T-helper 17 cell (primary cell): ENCODE measurements at places on chromosomes 16 and 17.

- DNase-seq: no peak
Observed at GRCh38 chr17:56457501-56457900, 136.0 kb upstream of the NOG start.

DNA sequence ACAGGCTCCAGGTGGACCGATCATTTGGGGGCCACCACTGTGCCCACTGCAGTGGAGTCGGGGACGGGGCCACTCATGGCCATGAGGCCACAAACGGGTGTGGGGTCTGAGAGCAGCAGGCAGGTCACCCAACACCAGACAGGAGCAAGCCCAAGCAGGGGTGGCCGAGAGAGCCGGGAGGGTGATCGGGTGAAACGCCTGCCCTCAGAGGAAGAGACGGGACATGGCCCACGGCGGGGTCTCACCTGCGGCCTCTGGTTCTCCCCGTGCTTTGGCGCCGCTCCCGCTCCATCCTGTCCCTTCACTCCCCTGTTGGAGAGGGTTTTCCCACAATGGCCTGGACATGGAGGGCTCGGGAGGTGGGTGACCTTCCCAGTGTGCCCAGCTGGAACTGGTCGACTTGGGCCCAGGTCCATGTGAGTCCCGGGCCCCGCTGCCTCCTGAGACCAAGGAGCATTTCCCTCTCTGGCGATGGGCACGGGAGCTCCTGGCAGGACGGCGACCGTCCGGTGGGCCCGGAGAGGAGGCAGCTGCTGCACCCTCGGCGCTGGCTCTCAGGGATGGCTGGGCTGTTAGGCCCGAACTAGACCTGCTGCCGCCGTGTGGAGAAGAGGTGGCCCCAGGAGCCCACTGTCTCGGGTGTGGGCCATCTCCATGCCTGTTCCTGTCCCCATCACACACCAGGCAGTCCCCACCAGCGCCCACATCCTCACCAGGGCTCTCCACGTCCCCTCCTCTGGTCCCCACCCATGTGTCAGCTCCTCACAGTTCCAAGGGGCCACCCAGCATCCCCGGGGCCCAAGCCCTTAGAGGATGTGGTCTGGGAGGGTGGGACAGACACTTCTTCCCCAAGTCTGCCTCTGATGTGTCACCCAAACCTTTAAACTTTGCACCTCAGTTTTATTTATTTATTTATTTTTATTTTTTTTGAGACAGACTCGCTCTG is 13.4 kb upstream of the BAHCC1 start:
- no peak for DNase-seq

DNA sequence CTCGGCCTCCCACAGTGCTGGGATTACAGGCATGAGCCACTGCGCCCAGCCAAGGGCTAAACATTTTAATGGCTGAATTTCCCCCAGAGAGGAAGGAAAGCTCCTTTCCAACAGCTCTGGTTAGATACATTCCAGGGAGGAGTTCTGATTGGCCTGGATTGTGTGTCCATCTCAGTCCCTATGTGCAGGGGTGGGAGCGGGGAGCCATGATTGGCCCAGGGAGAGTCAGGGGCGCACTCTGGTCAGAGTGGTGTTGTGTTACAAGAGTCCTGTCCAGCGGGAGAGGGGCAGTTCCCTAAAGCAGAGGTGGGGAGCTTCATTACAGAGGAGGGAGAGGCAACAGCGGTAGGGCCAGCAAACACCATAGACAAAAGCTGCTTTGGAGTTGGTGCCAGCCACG is 75.0 kb downstream of the RAP1GAP2 start:
- DNase-seq: no peak

DNA sequence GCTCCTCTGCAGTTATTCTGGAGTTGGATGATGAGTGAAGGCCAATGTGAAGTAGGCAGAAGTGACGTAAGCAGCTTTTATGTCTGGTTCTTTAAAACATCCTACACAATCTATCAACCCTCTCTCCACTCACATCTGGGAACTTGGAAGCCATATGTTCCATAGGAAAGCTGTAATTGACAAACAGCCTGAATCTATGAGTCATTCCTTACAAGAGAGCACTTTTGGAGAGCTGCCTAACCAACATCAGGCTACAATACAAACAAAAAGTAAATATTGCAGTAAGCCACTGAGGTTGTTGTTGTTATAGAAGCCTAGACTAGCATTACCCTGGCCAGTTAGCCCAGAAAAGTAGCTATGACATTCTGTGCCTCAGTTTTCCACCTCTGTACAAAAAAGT is 5.9 kb downstream of the CCL7 start:
- no peak for DNase-seq

- DNase-seq: no peak
Observed at GRCh38 chr17:80856863-80857755, 134.5 kb upstream of the CHMP6 start.

DNA sequence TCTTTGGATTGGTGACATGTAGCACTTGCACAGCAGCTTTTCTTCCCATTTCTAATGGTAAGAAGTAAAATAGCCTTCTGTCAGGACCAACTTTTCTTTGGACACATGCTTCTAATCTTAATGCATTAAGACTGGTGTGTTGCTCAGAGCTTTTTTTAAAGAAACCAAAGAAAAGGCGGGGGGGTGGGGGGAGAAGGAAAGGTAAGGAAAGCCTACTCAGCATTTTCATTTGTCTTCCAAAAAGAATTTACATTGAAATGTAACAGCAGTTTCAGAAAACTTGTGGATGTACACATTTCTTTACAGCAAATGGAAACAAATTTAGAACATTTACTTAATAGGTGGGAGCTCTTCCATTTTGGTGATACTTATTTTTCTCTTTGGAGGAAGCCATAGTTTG is 49.6 kb downstream of the NLK start:
- DNase-seq: no peak

GRCh38 chr17:50381920-50382319 is 8.9 kb downstream of the EME1 start:
- no peak for DNase-seq

GRCh38 chr16:73629011-73629410 is 581.1 kb upstream of the ZFHX3 start:
- DNase-seq: no peak

DNA sequence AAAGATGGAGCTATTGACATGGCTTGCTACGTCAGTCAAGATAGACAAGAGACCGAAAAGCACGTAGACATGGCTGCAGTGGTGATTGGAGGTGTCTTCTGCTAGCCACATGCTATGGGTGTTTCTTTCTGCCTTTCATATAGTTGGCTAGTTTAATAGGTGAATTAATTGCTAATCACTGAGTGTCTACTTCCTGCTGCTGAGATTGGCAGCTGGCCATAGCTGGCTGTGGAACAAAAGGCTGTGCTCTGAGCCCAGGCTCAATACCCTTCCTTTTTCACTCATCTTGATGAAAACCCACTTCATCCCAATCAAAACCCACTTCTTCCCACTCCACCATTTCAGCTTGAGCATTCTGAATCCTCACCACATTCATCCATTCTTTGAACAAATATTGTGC is 221.4 kb upstream of the MAF start:
- DNase-seq: no peak

GRCh38 chr17:47966079-47966519 is 4.8 kb upstream of the CDK5RAP3 start:
- no peak for DNase-seq

DNA sequence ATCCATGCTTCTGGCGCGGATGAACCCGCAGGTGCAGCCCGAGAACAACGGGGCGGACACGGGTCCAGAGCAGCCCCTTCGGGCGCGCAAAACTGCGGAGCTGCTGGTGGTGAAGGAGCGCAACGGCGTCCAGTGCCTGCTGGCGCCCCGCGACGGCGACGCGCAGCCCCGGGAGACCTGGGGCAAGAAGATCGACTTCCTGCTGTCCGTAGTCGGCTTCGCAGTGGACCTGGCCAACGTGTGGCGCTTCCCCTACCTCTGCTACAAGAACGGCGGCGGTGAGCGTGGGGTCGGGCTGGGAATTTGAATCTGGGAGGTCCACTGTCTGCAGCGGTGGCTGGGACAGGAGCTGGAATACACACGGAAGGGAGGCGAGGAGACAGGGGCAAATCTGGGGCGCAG is 904 bp downstream of the SLC6A2 start:
- DNase-seq: no peak

- no peak for DNase-seq
Observed at GRCh38 chr16:27927266-27927901, 136.1 kb downstream of the GSG1L start.

- DNase-seq: no peak
Observed at GRCh38 chr16:53041320-53042051, 11.2 kb downstream of the CHD9NB start.

- DNase-seq: no peak
Observed at GRCh38 chr16:78407191-78407590, 307.7 kb downstream of the WWOX start.

GRCh38 chr17:36940313-36941264 is 3.3 kb downstream of the LHX1 start:
- DNase-seq: no peak

DNA sequence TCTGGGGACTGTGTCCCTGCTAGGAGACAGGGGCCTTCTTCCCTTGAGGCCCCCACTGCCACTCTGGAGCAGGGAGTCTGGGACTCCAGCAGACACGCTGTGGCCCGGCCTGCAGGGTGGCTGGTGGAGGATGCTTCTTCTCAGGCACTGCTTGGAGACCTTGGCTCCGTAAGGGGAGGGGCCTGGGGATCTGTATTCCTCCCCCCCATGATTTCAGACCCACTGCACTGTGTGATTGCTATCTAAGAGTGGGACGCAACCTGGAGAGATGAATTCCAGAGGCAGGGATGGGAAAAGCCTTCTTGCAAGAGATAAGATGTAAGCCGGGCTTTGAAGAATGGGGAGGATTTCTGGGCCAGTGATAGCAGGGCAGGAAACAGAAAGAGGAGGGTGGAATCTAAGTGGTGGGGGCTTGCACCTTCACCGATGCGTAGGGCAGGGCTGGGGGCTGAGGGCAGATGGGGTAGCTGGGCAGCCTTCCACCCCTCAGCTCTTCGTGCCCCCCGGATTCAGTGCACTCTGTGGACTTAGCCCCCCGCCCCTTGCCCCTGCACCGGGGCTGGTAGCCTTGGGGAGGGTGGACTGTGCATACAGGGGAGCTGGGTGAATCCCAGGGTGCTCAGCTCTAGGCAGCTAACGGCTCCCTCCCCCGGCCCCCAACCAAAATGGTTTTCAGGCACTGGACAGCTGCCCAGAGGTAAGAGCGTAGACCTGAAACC is 5.2 kb upstream of the GSE1 start:
- DNase-seq: no peak
